Hepatocyte (in vitro differentiated cells): ENCODE measurements at places on chromosomes 3 and 15.

GRCh38 chr3:71530903-71531530 is 52.5 kb downstream of the FOXP1 start:
- H3K4me1 ChIP-seq: no peaks in the 10 kb centered on the region
- H3K27ac ChIP-seq: no peak overlapping the region

- peaks cover 5% of the 10 kb centered on the region for H3K4me1 ChIP-seq
- H3K27ac ChIP-seq: no peak overlapping the region
- peak; percentile 54 for DNase-seq
- H3K4me3 ChIP-seq: no peak overlapping the region
- no peaks in the 10 kb centered on the region for H3K27me3 ChIP-seq
- H3K36me3 ChIP-seq: no peaks in the 10 kb centered on the region
Observed at GRCh38 chr3:126208606-126209256, 28.3 kb upstream of the ALDH1L1 start.

GRCh38 chr15:85858586-85859375 is 64.1 kb upstream of the KLHL25 start:
- DNase-seq: peak; percentile 87
- no peaks in the 10 kb centered on the region for H3K4me1 ChIP-seq

DNA sequence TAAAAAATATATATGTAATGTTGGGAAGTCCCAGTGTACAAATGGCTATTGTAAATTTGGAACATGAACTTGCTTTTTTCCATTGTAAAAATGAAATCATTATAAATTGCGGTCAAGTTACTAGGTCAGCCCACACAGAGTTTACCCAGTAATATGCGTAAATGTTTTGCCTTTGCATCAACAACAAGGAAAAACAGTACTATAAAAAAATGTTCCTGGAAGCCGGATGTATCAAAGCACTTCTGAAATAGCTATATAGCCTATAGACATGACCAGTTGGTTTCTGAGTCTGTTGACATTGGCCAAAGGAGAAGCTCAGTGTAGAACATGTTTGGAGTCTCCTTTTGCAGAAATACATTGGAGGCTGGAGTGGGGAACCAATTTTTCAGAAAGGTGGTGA is 23.2 kb downstream of the CTNNB1 start:
- no peak overlapping the region for H3K27ac ChIP-seq
- H3K27me3 ChIP-seq: no peaks in the 10 kb centered on the region
- no peak overlapping the region for H3K4me3 ChIP-seq
- H3K36me3 ChIP-seq: peaks cover 18% of the 10 kb centered on the region
- DNase-seq: no peak

GRCh38 chr3:33664195-33664594 is 53.9 kb downstream of the CLASP2 start:
- no peaks in the 10 kb centered on the region for H3K27me3 ChIP-seq
- H3K27ac ChIP-seq: no peak overlapping the region
- no peak for DNase-seq
- peaks cover 9% of the 10 kb centered on the region for H3K4me1 ChIP-seq
- no peaks in the 10 kb centered on the region for H3K36me3 ChIP-seq

- no peak for DNase-seq
- no peaks in the 10 kb centered on the region for H3K4me1 ChIP-seq
- H3K27ac ChIP-seq: no peak overlapping the region
- no peaks in the 10 kb centered on the region for H3K36me3 ChIP-seq
- no peaks in the 10 kb centered on the region for H3K27me3 ChIP-seq
- H3K4me3 ChIP-seq: no peak overlapping the region
Observed at GRCh38 chr15:60691508-60692047, 212.6 kb upstream of the ICE2 start.

DNA sequence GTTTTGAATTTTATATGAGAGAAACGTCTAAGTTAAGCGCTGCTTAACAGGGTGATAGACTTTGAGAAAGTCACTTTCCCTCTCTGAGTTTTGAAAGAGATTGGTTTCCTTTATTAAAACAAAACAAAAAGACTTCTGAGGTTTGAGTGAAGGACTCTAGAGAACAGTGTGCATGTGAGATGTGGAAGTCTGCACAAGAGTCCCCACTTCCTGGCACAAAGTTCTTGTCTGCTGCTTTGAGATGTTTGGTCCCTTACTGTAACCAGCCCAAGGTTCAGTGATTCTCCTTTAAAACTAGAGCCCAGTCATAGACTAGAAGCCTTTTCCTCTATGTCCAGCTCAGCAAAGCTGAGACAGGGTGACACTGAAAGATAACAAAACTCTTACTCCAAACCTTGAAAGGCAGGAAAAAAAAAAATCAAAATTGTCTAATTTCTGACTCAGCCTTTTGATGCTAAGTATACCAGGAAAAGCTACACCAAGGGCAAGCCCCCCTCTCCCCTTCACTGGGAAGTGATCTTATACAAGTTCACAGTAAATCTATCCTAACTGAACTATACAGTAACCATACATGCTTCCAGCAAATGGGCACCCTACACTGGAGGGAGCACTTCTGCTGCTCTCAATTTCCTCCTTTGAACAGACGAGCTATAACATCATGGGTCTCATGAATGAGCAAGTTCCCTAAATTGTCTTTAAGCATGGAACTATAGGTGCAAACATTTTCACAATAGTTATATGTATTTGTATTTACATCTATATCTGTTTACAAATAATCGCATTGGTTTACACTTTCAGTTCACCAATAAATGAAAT is 2.3 kb downstream of the POPDC2 start:
- no peak for DNase-seq
- H3K27ac ChIP-seq: no peak overlapping the region
- H3K4me1 ChIP-seq: peaks cover 22% of the 10 kb centered on the region
